Stimulated activated CD4-positive, alpha-beta T cell treated with anti-CD3 and anti-CD28 coated beads, TNF-alpha, amount 100 ng/mL, for 4 hours (primary cell): ENCODE measurements at places on chromosomes 7 and 10.

DNA sequence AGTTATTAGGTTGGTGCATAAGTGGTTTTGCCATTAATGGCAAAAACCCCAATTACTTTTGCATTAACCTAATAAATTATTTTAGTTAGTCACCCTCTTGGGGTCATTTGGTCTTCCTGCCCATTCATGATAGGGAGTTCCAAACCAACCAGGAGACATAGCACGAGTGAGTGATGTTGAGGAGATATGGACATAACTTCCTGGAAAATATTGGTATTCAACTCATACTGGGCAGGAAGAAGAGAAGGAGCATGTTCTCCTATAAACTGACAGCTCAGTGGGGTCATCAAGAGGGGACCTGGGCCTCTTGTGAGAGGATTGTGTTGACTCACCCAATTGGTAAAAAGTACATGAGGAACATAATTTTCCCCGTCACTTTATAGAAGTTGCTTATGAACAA lies 23.7 kb downstream of the SPAG6 start:
- DNase-seq, result no peak

- no peak for DNase-seq
These were observed 66.9 kb downstream of the CDHR3 start for GRCh38 chr7:106029941-106030340.

GRCh38 chr10:3835770-3836169 lies 50.8 kb upstream of the KLF6 start:
- DNase-seq, result no peak

DNA sequence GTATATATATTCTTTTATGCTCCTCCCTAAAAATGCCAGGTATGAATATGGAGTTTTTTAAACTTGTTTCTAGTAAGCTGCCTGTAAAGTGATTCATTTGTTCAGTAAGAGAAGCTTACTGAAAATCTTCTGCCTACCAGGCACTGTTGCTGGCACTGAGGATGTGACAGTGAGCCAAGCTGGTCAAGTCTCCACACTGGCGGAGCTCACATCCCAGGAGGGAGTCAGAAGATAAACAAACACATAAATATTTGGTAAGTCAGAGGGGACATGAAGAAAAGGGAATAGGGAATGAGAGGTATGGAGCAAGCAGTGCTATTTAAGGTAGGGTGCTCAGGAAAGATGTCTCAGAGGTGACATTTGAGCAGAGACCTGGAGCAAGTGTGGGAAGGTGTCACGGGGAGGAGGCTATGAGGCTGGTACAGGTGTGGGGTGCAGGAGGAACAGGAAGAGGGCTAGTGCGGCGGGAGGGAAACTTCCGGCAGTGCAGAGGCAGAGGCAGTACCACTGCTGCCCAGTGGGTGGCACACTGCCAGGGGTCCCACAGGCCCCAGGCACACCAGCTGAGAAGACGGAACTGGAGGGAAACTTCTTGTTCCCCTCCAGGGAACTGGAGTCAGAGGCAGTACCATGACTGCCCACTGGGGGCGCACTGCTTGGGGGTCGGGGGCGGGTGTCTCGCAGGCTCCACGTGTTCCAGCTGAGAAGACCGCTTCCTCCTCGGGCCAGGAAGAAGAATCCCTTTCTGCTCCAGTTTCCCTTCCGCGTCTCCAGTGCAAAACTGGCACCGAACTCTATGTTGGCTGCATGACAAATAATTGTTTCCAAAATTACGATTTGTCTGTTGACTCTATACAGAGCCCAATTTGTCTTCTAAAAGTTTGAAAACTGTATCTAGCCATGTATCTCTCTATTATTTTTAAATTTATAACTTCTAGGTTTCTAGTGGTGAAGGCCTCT lies 161.0 kb downstream of the TEX36 start:
- no peak for DNase-seq

DNA sequence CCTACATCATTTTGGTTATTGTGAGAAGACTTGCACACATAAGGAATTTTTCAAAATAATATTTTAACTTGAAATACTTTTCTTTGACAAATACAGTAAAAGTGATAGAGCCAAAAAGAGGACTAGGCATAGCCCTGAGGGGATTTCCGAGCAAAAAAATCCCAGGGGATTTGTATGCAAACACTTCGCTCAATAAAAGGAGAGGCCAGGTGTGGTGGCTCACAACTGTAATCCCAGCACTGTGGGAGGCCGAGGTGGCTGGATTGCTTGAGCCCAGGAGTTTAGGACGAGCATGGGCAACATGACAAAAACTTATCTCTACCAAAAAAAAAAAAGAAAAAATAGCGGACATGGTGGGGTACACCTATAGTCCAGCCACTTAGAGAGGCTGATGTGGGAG lies 193.0 kb downstream of the PCDH15 start:
- no peak for DNase-seq

DNA sequence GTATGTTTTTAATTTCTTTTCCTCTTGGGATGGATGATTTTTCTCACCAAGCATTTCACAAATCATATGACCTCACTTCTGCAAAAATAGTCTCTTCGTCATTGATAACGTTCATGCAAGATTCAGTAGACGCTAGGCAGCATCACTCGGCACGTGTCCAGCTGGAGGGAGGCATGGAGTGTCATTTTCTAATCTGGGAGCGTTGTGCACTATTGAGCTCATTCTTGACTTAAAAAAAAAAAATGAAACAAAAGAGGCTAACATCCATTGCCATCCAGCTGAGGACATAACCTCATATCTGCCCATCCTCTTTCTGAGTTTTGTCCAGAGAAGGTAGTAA lies 56.2 kb downstream of the COL17A1 start:
- DNase-seq, result no peak

DNA sequence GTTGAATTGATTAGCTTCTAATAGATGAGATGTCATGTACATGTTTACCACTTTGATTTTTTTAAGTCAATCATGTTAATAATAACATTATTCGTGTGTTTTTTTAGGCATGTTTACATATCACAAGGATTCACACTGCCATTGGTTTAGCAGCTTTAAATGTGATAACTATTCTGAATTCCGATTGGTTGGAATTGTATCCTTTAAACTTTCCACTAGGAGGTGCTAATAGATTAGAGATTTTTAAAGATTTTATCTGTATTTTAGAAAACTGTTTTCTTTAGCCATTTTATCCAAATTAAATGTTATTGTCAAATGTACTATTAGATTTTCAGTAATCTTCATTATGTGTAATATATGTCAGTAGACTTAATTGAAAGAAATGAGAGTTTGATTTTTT lies 83.2 kb downstream of the HECTD2 start:
- no peak for DNase-seq
